NCI-H187 treated with DMSO at 0.1 percent for 48 hours (cell line): ENCODE measurements at places on chromosomes 7 and 10.
A peak's percentile ranks its signal among the peaks of the same experiment; 100 is the strongest.

DNA sequence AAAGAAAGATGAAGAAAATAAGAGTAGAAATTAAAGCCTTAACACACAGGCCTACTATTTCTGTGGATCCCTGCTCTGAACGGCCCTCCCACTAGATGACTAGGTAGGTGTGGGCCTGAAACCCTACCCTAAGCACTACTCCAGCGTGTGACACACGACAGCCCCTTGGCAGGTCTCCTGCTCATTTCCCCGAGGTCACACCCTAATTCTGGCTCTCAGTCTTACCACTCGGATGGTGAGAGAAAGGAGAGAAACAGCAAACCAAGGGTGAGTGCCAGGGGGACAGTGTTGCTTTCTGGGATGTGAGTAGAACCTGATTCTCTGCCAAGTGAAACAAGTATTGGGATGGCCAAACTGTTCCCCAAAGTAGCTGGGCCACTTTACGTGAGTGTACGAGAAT is 12.1 kb downstream of the GALNTL5 start:
- DNase-seq = no peak

DNA sequence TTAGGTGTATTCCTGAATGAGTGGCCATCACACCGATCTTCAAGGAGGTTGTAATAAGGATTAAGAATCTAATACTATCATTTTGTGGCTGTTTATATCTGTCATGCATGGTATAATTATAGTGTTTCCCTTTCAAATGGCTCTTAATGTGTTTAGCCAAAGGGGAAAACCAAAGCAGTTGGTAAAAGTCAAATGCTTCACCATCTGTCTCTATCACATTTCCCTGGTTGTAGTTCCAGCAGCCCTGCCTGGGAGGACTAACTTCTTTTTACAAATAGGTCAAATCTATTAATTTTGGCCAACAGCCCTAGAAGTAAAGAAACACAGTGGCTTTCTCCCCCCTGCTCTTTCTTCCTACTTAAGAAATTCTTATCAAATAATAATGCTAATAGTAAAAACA is 56.7 kb downstream of the ZNF365 start:
- DNase-seq = no peak

DNA sequence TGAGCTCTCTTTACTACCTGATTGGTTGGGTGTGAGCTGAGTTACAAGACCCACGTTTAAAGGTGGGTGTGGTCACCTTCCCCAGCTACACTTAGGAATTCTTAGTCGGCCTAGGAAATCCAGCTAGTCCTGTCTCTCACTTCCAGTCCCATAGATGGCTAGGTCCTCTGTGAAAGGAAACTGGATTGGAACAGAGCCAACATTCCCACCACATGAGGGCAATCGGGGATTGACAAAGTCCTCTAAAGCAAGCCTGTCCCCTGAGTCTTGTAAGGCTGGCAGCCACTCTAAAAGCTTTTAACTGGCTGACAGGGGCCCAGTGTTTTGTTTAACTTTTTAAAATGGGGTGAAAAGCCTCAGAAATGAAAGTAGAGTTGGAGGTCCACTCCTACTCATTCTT is 15.1 kb upstream of the CROT start:
- DNase-seq = no peak

- DNase-seq = no peak
Observed at GRCh38 chr7:78125884-78126283, 327.3 kb downstream of the PHTF2 start.

DNA sequence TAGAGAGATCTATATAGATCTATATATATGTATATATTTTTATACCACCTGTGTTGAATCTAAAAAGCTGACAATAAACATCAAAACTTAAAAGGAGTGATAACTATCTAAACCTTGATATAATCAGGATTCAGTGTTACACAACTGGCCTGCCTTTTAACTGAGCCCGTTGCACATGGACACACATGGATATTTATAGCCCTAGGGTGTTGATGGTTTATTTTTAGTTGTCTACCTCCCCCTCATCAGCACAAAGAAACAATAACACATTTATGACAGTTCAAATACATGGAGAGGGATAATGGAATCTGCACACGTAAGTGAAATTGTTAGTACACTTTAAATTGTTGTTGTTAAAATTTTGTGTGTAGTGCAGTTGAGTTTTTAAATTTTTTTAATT is 336.9 kb downstream of the ZNF248 start:
- DNase-seq = no peak

- DNase-seq = no peak
Observed at GRCh38 chr10:97519342-97519741, 20.6 kb downstream of the UBTD1 start.

- DNase-seq = peak; percentile 19
Observed at GRCh38 chr7:146090023-146090645, 26.5 kb upstream of the CNTNAP2 start.

DNA sequence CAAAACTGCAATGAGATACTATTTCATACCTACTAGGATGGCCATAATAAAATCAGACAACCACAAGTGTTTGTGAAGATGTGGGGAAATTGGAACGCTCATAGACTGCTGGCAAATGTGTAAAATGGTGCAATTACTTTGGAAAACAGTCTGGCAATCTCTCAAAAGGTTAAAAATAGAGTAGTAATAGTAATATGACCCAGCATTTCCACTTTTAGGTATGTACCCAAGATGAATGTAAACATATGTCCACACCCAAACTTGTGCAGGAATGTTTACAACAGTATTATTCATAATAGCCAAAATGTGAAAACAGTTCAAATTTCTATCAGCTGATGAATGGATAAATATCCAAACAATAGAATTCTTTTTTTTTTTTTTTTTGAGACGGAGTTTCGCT is 731.6 kb upstream of the ANKRD30A start:
- DNase-seq = no peak

GRCh38 chr7:38463277-38464225 is 167.6 kb downstream of the AMPH start:
- DNase-seq = no peak

DNA sequence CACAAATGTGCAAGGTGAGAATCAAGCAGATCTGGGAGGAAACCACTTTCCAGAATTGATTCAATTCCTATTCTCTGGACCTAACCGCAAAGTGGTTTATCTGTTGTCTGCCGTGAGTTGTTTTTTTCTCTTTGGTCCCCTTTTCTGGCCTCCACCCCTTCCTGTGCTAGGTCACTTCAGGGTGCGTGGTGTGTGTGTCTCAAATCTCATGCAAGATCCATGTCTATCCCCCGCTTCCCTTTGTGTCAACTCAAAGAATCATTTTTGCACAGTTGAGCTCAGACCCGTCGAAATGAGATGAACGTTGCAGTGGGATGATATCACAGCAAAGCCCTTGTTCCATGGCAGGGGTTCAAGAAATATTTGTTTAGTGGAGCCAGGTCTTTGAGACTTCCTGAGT is 184.5 kb downstream of the GATA3 start:
- DNase-seq = no peak

DNA sequence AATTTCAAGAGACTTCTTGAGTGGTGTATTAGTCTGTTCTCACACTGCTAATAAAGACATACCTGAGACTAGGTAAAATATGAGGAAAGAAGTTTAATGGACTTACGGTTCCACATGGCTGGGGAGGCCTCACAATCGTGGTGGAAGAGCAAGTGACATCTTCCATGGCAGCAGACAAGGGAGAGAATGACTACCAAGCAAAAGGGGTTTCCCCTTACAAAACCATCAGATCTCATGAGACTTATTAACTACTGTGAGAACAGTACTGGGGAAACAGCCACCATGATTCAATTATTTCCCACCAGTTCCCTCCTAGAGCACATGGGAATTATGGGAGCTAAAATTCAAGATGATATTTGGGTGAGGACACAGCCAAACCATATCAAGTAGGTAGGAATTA is 150.5 kb downstream of the PCDH15 start:
- no peak for DNase-seq

GRCh38 chr10:7486528-7486927 is 75.7 kb upstream of the SFMBT2 start:
- DNase-seq = no peak

DNA sequence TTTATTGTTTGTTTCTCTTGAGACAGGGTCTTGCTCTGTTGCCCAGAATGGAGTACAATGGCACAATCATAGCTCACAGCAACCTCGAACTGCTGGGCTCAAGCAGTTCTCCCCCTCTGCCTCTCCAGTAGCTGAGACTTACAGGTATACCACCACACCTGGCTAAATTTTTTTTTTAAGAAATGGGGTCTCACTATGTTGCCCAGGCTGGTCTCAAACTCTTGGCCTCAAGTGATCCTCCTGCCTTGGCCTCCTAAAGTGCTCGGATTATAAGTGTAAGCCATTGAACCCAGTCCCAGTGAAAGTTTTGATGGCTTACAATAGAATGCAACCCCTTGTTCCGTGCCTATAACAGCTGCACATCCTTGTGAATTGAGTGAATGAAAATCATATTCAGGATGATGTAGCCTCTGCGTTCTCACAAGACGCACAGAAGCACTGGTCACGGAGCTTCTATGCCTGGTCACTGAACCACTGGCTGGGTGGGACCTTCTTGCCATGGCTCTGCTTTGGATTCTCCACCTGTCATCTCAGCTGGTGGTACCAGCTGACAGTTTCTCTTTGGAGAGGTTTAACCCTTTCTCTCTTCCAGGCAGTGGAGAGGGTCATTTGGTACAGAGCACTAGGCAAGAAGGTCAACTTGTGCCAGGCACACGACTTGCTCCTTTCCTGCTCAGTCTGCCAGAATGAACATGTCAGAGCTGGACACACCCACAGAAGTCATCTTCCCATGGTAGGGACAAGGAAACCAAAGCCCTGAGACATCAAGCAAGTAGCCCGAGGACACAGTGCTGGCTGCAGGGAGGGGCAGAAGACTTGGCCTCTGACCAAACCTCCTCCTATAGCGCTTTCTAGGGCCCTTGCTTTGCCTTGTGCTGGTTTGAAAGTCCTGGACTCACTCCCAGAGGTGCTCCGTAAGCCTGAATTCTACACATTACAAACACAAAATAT is 89.6 kb downstream of the ATXN7L1 start:
- DNase-seq = no peak

GRCh38 chr7:158447151-158447505 is 140.5 kb downstream of the PTPRN2 start:
- no peak for DNase-seq

DNA sequence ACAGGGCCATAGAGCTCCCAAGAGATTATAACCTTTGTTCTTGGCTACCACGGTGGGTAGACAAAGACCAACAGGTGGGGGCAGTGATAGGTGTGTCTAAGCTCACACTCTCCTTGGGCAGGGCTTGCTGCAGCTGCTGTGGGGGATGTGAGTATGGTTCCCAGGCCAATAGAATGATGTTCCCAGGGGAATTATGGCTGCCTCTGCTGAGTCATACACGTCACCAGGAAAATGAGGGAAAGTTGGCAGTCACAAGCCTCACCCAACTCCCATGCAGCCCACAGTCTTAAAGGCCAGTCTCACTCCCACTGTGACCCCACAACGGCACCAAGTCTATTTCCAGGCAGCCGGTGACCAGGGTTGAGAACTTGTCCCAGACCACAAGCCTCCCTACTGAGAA is 453.4 kb upstream of the PODXL start:
- no peak for DNase-seq

GRCh38 chr7:53743697-53744402 is 708.4 kb downstream of the POM121L12 start:
- no peak for DNase-seq

DNA sequence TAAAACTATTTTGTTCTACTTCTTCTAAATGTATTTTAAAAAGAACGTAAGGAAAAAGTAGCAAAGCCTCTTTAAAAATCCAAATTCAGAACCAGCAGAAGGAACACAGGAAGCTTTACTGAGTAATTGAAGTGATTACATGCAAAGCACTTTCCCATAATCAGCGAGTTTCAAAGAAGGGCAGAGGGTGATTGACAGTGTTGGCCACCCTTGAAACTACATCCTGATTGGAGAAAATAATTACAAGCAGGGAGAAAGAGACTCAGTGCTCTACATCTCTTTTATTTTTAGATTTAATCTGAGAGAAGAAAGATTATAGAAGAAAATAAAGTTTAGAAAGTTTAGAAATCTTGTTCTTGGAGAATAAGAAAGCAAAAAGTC is 20.3 kb upstream of the HGF start:
- no peak for DNase-seq

DNA sequence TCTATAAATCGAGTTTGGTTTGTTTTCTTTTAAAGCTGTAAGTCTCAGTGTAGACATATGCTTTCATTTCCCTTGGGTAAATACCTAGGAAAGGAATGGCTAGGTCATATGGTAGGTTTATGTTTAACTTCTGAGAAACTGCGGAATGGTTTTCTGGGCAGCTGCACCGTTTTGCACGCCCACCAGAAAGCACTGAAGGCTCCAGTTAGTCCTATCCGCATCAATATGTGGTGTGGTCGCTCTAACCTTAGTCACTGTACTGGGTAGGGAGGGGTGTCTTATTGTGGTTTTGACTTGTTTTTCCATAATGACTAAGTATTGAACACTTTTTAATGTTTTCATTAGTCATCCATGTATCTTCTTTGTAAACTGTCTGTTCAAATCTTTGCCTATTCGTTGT is 279.5 kb upstream of the AKR1E2 start:
- no peak for DNase-seq

DNA sequence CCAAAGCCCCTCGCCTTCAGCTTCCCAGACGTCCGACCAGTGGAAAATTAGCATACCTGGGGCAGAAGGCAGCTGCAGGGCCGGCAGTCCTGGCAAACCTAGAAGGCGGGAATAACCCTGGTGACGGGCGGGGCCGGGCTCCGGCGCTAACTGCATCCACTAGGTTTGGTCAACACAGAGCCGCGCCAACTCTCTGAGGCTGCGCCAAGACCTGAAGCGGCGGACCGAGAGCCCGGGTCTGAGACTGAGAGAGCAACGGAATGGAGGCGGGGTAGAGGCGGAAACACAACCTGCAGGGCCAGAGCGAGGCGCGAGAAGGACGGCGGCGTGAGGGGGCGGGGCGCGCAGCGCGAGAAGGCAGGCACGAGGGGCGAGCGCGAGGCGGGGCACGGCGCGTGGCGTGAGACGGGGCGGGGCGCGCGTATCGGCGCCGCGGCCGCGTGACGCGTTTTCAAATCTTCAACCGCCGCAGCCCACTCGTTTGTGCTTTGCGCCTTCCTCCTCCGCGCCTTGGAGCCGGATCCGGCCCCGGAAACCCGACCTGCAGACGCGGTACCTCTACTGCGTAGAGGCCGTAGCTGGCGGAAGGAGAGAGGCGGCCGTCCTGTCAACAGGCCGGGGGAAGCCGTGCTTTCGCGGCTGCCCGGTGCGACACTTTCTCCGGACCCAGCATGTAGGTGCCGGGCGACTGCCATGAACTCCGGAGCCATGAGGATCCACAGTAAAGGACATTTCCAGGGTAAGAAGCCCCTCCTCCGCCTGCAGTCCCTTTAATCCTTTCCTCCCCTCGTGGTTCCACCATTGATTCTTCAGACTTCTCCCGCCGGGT is at the start of the genes DBF4 and SLC25A40:
Gene DBF4 (plus strand): TSS at position 454 of the 829 bp plus-strand sequence. CDS start 240 bp downstream, at position 694.
Gene SLC25A40 (minus strand): TSS at position 321 of the 829 bp plus-strand sequence. CDS start 17,633 bp downstream, outside the sequence.
- peak; percentile 89 for DNase-seq

GRCh38 chr7:2404714-2405119 is 1.3 kb downstream of the CHST12 start:
- DNase-seq = no peak
